ENCODE measurements at places on chromosomes 4 and X.

DNA sequence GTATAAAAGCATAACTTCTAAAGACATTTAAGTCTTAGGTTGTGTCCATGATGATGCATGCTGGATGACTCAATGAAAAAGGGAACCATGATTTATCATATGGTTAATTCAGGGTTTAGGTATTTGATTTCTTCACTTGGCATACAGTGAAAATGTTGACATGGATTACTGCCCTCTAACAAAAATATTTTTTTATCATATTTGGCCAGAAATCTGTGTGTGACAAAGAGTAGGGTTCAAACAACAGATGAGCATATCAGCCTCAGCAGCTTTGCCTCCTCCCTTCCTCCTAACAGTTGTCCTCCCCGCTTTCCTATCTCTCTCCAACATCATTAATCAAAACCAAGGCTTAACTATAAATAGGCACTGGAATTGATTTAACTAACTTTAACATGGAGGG, 46.3 kb downstream of the ARHGAP6 start:
- DNase-seq = no peak

GRCh38 chrX:121931567-121931966, 884.2 kb downstream of the GLUD2 start:
- no peak for DNase-seq

GRCh38 chrX:15567886-15568616, 32.7 kb downstream of the ACE2 start:
- DNase-seq = no peak

DNA sequence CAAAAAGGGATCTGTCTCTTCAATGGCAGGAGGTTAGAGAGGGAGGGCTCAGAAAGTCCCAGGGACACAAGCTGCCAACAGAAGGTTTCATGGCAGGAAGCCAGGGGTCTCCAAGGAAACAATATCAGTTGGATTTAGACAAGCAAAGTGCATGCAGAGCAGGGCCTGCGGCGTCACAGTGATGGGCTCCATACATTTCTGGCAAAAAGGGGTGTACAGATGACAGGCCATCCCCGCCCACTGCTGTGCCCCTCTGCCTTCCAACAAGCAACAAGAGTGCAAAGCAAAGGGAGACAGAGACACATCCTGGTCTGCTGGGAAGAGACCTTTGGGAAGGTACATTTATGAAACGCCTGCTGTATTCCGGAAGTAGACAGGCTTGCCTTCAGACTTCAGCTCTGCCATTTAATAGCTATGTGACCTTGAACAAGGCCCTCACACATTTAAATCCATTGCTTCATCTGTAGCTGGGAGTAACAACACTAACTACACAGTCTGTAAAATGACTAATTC, 121.2 kb downstream of the AFAP1 start:
- no peak for DNase-seq

DNA sequence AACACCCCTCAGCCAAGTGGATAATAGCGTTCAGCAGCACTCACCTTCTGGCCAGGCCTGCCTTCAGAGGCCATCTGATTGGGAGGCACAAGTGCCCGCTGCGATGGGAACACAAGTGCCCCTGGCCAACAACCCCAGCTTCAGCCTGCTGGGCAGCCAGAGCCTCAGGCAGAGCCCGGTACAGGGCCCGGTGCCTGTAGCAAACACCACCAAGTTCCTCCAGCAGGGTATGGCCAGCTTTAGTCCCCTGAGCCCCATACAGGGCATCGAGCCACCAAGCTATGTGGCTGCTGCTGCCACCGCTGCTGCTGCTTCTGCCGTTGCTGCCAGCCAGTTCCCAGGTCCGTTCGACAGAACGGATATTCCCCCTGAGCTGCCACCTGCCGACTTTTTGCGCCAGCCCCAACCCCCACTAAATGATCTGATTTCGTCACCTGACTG, 55.9 kb upstream of the MTM1 start:
- DNase-seq = no peak

DNA sequence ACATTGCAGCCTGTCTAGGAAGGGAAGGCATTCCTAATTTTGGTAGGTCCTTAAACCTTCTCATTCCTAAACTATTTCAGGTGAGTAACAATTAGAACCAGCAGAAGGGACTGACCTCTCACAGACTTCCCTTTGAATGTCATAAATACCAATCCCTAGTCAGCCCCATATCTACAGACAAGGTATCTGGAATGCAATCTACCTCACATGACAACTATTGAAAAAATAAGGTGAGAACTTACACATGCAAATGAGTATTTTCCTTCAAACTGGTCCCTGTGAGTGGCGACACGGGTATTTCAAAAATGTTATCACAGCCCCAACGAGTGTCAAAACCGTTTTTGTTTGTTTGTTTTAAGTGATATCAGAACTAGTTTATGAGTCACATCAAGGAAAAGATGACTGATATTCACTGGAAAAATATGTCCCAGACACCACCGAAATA, 102.4 kb upstream of the VCX2 start:
- DNase-seq = no peak

DNA sequence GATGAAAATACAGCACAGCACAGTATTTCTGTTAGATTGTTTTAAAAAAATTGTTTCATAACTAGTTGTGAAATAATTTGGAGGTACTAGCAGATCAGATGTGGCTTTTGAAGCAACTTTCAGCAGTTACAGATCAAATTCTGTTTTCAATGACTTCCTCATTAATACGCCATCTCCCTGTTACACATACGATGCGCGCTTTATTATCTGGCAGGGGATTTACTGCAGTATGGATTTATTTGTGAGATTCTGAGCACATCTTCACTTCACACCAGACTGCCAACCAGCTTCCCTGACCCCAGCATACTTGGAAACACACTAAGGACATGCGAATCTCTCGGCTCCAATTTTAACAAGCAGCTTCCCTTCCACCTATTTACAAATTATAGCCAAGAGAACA, 235.5 kb upstream of the DIAPH2 start:
- no peak for DNase-seq

DNA sequence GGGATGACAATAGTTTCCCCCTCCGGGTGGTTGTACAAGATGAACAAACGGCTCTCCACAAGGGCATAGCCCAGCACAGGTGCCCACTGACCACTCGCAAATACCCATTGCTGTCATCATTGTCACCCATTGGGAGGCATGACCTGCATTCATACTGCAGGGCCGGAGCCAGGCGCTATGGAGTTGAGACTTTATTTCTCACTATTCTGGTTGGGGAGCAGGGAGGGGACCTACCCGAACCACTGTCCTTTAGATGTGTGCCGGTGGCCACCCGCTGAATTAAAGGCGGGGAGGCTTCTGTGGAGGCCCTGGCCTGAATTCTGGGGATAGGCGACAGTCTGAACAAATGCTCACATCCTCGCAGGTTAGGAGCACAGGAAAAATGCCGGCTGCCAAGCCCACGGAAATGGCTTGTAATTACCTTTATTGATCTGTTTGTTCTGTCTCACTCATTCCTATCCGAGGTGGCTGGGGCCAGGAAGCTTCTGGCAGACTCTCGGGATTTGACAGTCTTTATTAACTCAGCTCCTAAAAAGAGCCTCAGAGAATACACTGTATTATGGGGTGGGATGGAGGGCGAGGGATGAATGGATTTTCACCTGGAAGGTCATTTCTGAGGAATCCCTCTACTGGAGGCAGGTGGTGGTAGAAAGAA, 125.1 kb upstream of the PSAPL1 start:
- no peak for DNase-seq

- DNase-seq = no peak
Measured at GRCh38 chr4:87442889-87443288, 20.5 kb downstream of the NUDT9 start.

GRCh38 chrX:87788976-87789375, 271.4 kb downstream of the KLHL4 start:
- DNase-seq = no peak

DNA sequence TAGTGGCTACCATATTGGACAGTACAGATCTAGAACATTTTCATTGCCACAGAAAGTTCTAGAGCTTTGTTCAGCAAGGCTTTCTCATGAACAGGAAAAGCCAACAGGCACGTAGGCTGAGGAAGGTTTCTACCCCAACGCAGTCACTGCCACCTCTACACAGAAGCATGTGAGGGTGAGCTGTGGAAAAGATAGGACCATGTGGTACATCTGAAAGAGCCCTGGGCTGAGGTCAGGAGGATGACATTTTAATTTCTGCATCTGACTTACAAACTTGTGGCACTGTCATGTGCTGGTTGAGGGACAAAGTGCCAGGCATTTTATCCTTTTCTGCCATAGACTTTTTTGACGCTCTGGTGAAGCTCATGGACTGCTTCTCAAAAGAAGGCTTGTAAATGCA, 454.2 kb downstream of the BCOR start:
- DNase-seq = no peak

GRCh38 chr4:2587213-2587823, 50.9 kb downstream of the FAM193A start:
- DNase-seq = no peak

- DNase-seq = no peak
Measured at GRCh38 chrX:71198066-71198465, 25.0 kb upstream of the GJB1 start.

- DNase-seq = no peak
Measured at GRCh38 chr4:176303938-176304337, 15.8 kb upstream of the SPCS3 start.

GRCh38 chr4:54683616-54684346, 26.0 kb downstream of the KIT start:
- DNase-seq = peak; percentile 45

DNA sequence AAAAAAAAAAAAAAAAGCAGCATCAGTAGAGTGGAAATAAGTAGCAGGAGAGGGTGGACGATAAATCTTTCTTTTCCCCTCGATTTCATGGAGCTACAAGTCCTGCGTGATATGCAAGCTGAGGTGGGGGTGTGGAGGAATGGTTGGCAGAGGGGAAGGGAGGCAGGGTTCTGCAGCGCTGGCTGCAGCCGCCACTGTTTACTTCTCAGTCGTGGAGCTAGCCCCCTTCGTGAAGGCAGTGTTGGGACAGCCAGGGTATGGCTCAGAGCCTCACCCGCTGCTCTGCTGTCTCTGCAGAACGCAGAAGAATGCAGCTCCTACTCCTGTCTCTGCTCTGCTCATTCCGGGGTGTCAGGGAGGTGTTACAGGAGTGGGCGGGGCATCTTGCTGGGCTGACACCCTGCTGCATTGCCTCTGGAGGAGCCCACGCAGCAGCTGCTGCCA, 140.6 kb downstream of the GPM6A start:
- no peak for DNase-seq

GRCh38 chr4:188714501-188714900, 575.3 kb downstream of the TRIML1 start:
- no peak for DNase-seq

GRCh38 chr4:33054161-33054560, 2334.0 kb downstream of the PCDH7 start:
- DNase-seq = no peak

DNA sequence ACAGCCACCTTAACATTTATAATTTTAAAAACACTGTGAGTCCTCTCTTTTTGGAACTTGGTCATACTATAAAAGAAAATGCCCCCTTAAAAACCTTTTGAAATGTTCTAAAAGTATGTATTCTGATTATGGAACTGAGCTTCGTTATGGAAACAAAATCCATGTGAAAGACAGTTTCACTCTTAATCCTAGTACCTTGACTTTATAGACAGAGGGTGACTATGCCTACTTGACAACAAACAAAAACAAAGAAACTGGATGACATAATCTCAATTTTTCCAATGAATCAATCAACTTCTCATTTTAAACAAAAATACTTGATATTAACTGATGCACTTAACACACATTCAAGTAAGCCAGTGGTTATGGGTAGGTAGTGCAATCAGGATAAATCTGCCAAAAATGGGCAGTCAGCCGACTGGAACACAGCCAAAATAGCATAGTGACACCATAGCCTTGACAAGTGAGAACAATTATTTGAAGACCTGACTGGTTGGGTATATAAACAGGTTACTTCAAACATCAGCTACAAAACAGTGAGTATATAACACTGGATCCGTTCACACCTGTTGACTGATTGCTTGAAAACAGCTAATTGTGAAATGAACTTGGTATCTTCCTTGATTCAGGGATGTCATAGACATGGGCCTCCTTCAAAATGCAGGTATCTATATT, 265.5 kb downstream of the PPP3CA start:
- DNase-seq = no peak

DNA sequence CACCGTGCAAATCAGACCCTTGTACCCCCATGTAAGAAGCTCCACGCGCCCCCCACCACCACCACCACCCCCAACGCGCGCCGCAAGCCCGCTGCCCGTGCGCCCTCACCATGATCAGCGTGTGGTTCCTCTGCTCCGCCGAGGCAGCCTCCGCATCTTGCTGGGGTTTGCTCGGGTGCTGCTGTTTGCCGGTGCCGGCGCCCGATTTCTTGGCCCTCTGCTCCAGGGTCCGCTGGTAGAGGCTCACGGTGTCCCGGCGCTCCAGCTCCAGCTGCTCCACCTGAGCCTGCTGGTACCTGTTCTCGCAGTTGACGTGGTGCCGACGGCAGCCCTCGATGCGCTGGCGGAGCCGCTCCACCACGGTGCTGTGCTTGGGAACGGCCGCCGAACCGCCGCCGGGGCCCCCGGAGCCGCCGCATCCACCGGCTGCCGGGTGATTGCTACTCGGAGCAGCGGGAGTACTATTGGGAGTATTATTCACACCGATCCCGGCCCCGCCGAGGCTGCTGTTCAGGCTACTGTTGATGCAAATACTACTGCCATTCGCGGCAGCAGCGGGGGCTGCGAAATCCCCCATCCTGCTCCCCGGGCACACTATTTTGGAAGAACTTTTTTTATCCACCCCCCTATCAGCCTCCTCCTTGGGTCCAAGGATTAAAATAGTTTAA, 1.1 kb downstream of the MAML3 start:
- peak; percentile 42 for DNase-seq

- DNase-seq = no peak
Measured at GRCh38 chrX:28016823-28017222, 35.6 kb upstream of the DCAF8L1 start.

DNA sequence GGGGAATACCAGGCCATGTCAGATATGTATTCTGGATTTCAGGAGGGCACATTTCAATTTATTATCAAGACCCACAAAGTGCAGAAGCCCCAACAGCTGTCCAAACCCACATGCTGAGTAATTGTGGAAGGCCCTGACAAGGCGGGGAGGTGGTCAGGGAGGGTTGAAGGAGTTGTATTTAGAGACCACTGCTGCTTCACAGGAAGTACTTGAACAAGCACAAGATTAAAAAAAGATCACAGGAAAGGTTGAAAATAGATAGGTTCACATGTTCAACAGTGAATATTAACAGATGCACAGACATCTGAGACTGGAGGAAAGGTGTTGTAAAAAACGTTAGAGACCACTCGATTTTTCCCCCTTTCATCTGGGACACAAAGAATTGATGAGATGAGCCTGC, 17.9 kb downstream of the ATP8A1 start:
- no peak for DNase-seq

DNA sequence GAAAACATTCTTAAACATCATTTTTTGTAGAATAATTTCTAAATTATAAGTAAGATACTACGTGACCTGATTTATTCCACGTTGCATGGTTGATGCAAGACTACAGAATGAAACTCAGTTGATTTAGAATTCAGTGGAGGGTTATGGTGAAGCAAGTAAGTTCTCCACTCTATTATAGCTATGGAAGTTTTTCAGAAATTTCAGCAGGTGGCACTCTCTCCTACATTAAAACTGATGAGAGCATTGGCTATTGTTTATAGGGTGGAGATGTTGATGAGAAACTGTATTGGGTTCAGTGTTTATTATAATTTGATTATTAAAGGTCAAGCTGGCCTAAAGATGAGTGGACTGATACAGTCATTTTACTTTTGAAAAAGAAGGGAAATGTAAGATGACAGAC, 88.0 kb downstream of the FNIP2 start:
- no peak for DNase-seq

Data from stimulated activated CD4-positive, alpha-beta T cell treated with anti-CD3 and anti-CD28 coated beads, Interleukin-4, amount 100 ng/mL, for 4 hours (primary cell).